Sciatic nerve (tissue), 2 donors: ENCODE measurements at places on chromosomes 5 and 9.

DNA sequence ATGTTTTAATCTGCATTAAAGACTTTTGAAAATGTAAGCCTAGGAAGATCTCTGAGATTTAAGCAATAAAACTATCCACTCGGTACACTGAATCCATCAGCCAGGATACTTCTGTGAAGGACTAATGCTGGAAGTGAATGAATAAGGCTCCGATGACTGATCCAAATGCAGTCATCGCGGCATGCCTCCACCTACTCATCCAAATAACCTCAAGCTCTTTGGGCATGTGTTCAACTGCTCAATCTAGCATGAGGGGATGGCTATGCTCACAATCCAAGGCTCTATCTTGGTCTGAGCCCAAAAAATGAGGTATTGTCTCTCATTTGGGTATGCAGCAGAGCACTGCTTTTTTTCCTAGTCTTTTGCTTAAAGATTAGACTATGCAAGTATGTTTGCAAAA, 19.2 kb downstream of the MARCHF3 start:
- no peak for DNase-seq

- no peak for DNase-seq
These were observed 20.2 kb upstream of the TJP2 start for GRCh38 chr9:69153707-69154521.

GRCh38 chr5:1793966-1794900, 5.4 kb downstream of the MRPL36 start:
- DNase-seq = no peak

DNA sequence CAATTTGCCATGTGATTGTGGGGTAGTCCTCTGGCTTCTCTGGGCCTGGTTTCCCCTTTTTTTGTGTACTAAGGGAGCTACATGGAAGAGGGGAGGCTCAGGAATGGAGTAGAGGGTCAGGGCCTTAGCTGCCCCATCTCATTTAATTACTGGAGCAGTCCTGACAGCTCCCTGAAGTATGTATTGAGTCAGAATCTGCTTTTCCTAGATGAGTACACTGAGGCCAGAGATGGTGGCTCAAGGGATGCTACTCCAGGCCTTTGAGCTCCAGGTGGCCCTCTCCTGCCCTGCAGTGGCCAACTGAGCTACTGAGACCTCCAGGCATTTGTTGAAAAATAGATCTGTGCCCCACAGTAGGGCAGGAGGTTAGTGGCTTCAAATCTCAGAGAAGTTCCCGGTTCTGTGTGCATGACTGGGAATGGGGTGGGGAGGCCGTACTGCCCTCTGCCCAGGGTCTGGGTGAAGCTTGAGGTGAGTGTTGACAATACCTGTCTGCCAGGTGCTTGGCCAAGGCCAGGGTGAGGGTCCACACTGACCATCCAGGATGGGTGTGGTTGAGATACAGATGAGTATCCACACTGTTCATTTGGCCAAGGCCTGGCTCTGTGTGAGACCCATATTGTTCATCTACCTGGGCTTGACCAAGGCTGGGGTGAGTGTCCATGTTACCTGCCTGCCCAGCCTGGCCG, 45.7 kb downstream of the CXXC5 start:
- DNase-seq = no peak

- no peak for DNase-seq
These were observed 816.1 kb downstream of the TLE4 start for GRCh38 chr9:80387828-80388227.
